ENCODE measurements at places on chromosomes 6 and 20. TPM values are rescaled to one million over a fixed set of nuclear protein-coding genes. Genes with fewer than 3 reads are reported as not detected.

GSTA5 gene
- not detected for total RNA-seq

HSD17B8 gene
- total RNA-seq = 21.0 TPM

GJA10 gene
- total RNA-seq = not detected

TMEM244 gene
- total RNA-seq = not detected

ENPP1 gene
- total RNA-seq = 30.9 TPM

BANF2 gene
- not detected for total RNA-seq

SLC22A3 gene
- 7.6 TPM for total RNA-seq

ZNF343 gene
- 23.6 TPM for total RNA-seq

SLC16A10 gene
- total RNA-seq = 37.0 TPM

NPEPL1 gene
- 41.1 TPM for total RNA-seq

HLA-G gene
- not detected for total RNA-seq

DNAAF9 gene
- total RNA-seq = 32.0 TPM

TOP1 gene
- total RNA-seq = 27.4 TPM

OTOR gene
- not detected for total RNA-seq

KCNK5 gene
- 6.9 TPM for total RNA-seq

APMAP gene
- total RNA-seq = 78.8 TPM

FITM2 gene
- 9.8 TPM for total RNA-seq

SRMS gene
- total RNA-seq = 0.12 TPM

RHAG gene
- total RNA-seq = 6.7 TPM

TFAP2D gene
- total RNA-seq = not detected

IP6K3 gene
- total RNA-seq = 11.6 TPM

HLA-DOB gene
- total RNA-seq = 0.88 TPM
